Left renal pelvis (tissue), 4 donors: ENCODE measurements at places on chromosomes 7 and 10.

GRCh38 chr7:98294798-98295382 lies 13.4 kb downstream of the BRI3 start:
- no peak for DNase-seq

DNA sequence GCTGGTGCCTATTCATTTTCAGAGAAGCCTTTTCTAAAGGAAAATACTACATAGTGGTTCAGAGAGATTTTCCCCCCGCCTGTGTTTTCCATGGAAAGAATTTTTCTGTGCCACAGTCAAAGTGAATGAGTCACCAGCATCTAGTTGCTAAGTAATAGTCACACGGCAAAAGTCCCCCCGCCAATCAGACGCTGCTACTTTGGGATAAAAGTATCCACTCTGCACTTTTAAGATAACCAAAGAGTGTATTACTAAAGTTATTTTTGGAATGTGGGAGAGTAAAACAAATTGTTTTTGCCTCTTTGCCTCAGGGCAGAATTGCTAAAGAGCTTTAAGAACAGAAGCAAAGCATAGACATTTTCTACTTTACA lies 23.5 kb downstream of the ABLIM1 start:
- no peak for DNase-seq

GRCh38 chr7:141402277-141402996 lies 148.8 kb upstream of the AGK start:
- no peak for DNase-seq

DNA sequence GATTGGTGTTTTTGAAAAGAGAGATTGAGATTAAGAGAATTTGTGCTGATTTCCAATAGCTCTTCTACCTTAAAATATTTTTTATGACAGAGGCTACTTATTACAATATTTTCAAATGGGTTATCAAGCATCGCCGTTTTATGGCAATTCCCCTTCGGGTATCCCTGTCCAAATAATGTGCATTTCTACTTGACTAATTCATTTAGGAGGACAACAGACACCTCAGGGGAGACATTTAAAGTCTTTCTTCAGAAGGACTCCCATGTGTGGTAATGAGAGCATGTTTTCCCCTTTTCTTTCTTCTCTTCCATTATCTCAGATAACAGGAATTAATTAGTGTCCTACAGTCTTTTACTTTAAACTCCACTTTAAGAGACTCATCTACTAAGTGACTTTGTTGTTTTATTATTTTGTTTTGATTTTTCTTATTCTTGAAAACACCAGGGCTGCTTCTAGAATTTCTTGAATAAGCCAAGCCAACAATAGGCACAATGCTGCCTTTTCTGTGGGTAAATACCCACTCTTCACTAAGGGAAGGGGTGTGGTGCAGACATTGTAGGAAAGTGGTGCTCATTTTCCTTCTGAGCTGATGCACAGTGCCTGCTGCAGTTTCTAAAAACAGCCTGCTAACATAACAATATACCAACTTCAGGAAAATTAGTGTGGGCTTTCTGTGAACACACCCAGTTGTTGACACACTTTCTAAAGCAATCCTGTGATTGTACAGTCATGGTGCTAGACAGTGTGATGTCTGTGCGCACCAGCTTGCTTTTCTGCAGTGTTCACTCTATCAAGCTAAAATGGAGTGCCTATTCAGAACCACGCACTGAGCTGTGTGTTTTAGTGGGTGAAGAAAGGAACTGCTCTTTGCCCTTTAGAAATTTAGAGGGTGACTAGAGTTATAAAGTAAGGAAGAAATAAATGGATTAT lies 597.7 kb downstream of the NRG3 start:
- DNase-seq: no peak

DNA sequence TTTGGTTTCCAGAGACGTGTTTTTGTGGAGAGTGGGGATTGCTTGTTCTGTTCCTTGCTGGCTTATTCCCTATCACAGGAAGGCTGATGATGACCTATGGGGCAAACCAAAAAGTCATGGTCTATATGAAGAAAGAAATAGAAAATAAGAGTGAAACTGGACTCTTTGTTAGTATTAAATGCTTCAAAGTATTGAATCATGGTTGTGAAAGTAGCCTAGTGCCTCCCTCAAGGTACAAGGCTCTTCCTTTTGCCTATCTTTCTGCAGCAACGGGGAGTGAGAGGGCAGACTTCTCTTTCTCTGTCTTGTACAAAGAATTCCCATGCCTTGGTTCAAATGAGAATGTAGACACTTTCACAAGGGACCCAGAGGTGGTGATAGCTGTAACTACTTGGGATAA lies 9.0 kb downstream of the MEST start:
- no peak for DNase-seq

GRCh38 chr10:48649349-48649944 lies 35.2 kb upstream of the WDFY4 start:
- no peak for DNase-seq

- no peak for DNase-seq
Measured at GRCh38 chr7:110168010-110168409, 922.9 kb upstream of the LRRN3 start.

GRCh38 chr7:33191340-33191739 lies 62.0 kb downstream of the BBS9 start:
- DNase-seq: no peak

DNA sequence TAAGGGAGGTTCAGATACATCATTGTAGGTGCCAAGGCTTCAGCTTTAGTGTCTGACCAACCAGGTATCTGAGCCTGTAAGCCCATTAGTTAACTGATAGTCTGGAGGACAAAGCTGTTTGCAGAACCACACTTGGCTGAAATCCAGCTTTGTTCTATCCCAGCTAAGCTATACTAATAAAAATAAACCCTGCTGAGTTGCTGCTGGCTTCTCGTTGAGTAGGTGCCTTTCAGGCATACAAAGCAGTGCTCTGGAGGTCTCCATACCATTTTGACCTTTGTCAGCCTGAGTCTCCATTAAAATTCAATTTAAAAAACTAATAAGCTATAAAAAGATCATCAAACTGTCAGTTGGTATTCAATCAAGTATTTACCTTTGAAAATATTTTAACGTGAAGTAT lies 22.0 kb downstream of the CDCA7L start:
- no peak for DNase-seq

DNA sequence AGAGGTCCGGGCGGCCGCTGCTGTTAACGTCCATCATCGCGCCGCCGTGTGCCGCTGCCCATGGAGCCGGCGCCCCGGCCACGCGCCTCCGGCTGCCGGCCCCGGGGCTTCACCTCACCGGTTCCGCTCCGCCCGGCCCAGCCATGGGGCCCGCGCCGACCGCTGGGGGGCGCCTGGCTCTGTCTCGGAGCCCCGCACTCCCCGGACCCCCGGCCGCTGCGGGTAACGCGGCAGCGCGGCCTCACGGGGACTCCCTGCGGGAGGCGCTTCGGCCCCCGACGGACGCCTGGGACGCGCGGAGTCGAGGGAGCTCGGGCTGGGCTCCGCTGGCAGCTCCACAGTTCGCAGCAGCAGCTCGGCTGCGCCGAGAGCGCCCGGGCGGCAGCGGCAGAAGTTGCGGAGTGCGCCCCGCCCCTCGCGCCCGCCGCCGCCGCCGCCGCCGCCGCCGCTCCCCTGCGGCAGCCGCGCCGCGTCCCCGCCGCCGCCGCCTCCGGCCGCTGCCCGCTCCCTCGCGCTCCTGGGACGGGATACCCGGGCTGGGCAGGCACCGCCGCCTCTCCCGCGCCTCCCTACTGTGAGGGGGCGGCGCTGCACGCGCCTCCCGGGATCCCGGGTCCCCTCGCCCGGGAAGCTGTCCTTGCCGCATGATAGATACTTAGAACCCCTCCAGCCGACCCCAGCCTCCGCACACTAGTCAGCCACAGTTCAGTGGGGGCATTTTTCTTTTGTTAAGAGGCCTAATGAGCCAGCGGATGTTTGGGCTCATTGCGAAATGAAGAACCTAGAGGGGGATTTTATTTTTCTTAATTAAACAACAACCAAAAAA lies at the start of gene HTR7:
HTR7 (minus strand) TSS at position 405 of the 826 bp plus-strand sequence; CDS start at position 37, 368 bp downstream.
- DNase-seq: peak; percentile 21

DNA sequence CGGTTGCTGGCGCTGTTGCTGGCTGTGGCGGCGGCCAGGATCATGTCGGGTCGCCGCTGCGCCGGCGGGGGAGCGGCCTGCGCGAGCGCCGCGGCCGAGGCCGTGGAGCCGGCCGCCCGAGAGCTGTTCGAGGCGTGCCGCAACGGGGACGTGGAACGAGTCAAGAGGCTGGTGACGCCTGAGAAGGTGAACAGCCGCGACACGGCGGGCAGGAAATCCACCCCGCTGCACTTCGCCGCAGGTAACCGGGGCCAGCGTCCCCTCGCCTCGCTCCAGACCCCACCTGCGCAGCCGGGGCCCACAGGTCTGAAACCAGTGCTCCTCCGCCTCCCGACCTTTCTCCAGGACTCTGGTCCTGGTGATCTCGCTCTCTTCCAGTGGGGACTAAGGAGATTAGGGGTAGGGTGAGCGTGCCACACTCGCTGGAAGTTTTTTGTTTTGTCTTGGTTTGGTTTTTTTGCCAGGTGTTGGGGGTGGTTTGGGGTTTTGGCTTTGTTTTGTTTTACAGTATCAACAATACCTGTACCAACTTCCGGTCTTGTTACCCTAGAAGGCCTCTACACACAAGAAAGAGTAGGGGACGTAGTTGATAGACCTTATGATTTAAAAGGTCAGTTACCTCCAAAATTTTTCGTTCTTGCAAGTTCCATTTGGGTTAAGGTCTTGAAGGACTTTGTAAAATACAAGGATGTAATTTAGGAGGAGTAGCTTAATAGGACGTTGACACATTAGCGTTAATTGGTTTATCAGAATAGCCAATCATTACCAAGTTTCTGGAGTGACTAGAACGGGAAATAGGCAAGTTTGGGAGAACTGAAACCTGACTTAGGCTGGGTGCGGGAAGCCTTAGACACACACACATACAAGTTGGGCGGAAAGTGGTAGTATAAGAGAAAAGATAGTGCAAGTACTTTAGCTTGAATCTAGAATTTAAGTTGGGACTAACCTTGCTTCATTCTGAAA lies 704 bp downstream of the TNKS2 start:
- DNase-seq: no peak

- no peak for DNase-seq
Measured at GRCh38 chr10:109624939-109625338, 298.4 kb downstream of the XPNPEP1 start.

DNA sequence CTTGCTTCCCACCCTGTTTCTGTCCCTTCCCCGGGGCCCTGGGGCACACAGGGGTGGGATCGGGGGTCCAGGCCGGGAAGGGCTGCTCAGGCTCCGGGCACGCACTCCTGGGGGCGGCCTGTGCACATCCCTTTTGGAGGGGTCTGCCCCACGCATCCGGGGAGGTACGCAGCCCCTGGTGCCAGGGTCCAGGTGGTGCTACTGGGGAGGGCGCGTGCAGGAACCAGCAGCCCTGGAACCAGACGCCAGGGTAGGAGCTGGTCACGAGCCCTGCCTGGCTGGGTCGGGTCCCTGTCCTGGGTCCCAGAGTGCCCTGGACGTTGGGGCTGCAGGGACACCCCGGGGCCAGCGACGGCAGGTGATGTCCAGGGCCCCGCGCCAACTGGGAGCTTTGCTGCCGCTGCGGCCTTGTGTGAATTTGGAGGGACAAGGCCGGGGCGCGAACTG lies 53.4 kb downstream of the GLRX3 start:
- no peak for DNase-seq

DNA sequence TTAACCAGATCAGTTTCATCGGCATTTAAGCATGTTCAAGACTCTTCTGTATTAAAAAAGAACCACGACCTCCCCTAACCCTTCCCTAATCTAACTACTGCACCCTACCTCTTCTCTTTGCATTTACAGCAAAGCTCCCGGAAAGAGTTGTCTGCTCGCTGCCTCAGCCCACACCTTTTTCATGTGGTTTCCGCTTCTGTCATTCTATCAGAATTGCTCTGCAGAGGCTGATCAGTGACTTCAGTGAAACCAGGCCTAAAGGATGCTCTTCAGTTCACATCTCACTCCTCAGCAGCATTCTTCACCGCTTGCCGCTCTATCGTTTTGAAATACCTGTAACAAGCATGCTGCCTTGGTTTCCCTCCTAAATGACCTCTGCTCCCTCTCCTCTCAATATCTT lies 160.9 kb downstream of the SDK1 start:
- DNase-seq: no peak

GRCh38 chr10:103757531-103758293 lies 97.7 kb downstream of the SH3PXD2A start:
- no peak for DNase-seq
